ENCODE measurements at places on chromosomes 7 and 10.

DNA sequence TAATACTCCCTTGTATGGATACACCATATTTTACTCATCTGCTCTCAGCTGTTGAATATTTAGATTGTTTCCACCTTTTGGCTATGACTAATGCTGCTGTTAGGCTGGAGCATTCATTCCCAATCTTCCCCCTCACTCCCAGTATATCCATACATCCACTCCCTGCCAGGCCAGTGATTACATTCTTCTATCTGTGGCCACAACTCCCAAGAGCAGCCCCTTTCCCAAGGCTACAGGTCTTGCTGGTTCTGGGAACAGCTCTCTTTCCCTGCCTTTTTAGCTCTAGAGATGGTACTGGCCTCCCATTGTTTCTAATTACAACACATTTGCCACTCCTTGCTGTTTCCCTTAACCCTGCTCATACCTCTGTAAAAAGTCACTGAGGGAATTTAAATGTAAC lies 28.2 kb downstream of the SFR1 start:
- no peak for DNase-seq

GRCh38 chr10:123552760-123553554 lies 113.2 kb upstream of the GPR26 start:
- no peak for DNase-seq

GRCh38 chr7:75870557-75871161 lies 8.2 kb upstream of the RHBDD2 start:
- no peak for DNase-seq

- DNase-seq: no peak
Observed at GRCh38 chr7:99252166-99252895, 20.3 kb upstream of the MYH16 start.

GRCh38 chr10:119360181-119360921 lies 153.0 kb downstream of the GRK5 start:
- no peak for DNase-seq

GRCh38 chr7:31513790-31514189 lies at the start of gene ITPRID1:
ITPRID1 (plus strand) TSS chr7:31514090; CDS start chr7:31553025, 38,935 bp downstream.
- no peak for DNase-seq

- DNase-seq: no peak
Observed at GRCh38 chr7:95986178-95986764, 213.9 kb downstream of the DYNC1I1 start.

GRCh38 chr10:126926568-126926967 lies 21.3 kb downstream of the DOCK1 start:
- no peak for DNase-seq

GRCh38 chr7:73809467-73809951 lies 21.3 kb upstream of the CLDN4 start:
- DNase-seq: no peak

GRCh38 chr7:21076574-21076973 lies 289.9 kb upstream of the SP8 start:
- DNase-seq: no peak

GRCh38 chr10:88159127-88159829 lies 295.9 kb downstream of the PTEN start:
- no peak for DNase-seq

DNA sequence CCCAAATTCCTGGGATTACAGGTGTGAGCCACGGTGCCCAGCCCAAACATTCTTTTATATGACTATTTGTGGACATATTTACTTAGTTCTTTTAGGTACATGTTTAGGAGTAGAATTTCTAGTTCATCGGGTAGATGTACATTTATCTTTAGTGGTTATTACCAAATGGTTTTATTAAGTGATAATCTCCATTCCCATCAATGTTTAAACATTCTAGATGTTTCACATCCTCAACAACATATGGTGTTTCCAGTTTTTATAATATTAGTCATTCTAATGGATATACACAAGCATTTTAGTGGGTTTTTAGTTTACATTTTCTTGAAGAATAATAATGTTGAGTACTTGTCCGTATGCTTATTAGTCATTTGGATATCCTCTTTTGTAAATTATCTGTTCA lies 131.7 kb downstream of the RTKN2 start:
- DNase-seq: no peak

- no peak for DNase-seq
Observed at GRCh38 chr7:21565614-21566013, 22.8 kb downstream of the DNAH11 start.

DNA sequence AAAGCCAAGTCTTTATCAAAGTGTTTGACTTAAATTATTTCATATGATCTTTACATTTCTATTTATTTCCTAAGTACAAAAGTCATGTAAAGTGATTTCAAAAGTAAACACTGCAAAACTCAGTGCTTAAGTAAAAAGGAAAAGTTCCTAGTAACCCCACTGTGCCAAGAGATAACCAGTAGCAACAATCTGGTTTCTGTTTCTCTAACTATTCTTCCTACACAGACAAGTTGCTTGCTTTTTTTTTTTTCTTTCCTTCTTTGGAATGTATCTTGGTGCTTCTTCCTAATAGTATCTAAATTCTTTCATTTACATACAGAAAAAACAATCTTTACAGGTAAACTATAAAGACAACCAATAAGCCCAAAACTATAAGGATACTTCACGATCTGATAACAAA lies 3.1 kb downstream of the JCAD start:
- no peak for DNase-seq

GRCh38 chr10:29811751-29812427 lies 177.1 kb upstream of the SVIL start:
- no peak for DNase-seq

DNA sequence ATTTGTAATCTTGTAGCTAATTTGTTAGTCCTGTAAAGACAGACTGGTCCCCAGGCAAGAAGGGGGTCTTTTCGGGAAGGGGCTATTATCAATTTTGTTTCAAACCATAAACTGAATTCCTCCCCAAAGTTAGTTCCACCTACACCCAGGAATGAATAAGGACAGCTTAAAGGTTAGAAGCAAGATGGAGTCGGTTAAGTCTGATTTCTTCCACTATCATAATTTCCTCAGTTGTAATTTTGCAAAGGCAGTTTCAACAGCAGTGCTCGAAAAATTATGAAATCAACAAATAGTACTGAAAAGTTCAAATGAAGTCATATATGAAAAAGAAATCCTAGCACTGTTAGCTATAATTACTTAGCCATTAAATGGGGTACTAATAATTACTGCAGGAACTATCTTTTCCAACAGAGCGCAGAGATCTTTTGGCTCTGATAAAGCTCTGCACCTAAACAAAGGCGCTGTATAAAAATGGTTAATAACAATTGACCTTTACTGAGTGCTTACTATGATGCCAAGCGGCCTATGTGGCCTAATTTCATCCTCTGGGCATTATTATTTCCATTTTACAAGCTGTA lies 756 bp upstream of the SEC24C start:
- DNase-seq: no peak

DNA sequence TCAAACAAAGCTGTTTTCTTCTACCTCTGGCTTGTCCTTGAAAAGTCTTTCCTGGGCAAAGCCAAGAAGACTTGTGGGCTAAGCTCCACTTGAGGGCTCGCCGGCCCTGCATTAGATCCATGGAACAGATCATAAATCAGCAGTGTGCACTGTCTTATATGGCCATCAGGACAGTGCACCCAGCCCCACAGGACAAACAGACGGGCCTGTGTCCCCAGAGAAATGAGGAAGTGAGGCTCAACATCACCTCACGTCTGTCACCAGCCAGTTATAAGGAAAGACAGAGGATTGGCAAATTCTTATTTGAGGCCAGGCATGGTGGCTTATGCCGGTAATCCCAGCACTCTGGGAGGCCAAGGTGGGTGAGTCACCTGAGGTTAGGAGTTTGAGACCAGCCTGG lies 12.3 kb upstream of the IFT22 start:
- DNase-seq: no peak

- no peak for DNase-seq
Observed at GRCh38 chr7:128831994-128832879, 2.0 kb downstream of the FLNC start.

GRCh38 chr10:11810313-11810766 lies 12.8 kb upstream of the PROSER2 start:
- DNase-seq: no peak

DNA sequence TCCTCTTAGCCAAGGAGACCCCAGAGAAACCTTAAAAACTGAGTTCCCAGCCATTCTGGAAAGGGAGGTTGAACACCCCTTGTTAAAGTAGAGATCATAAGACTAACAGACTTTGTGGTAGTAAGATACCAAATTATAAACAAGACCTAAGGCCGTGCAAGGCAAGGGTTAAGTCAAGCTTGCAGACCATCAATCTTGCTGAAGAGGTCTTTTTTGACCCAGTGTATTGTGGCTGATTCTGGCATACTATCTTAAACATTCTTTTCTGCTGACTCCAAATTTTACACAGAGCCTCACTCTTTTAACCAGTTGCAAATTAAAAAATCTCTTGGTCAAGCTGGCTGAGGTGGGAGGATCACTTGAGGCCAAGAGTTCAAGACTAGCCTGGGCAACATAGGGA lies 1.2 kb upstream of the TBRG4 start:
- no peak for DNase-seq

- no peak for DNase-seq
Observed at GRCh38 chr10:14773551-14774213, 1.0 kb downstream of the FAM107B start.

- DNase-seq: no peak
Observed at GRCh38 chr10:11234857-11235531, 217.3 kb downstream of the CELF2 start.

DNA sequence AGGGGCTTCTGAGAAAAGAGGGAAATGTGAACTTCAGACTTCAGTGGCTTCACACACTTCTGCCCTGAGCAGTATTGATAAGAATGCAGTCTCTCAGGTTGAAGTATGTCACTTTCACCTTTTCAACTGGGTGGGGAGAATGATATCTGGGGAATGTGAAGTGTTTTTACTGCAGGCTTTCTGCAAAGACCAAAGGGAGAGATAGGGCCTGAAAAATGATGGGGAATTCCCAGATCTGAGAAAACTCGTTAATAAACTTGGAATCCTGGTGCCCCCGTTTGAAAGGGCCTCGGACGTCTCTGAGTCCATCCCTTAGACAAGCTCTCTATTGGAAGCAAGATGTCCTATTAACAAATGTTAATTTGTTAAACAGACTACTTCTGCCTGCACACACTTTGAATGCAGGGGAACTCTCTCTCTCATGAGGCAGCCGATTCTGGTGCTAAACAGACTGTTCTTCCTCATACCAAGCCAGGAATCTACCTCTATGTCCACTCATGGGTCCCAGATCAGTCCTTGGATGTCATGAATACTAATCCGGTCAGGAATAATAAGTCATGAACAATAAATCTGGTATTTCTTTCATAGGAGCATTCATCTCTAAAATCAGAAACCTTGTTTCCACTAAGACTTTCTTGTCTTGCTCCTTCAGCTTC lies 193.6 kb downstream of the JCAD start:
- DNase-seq: no peak

DNA sequence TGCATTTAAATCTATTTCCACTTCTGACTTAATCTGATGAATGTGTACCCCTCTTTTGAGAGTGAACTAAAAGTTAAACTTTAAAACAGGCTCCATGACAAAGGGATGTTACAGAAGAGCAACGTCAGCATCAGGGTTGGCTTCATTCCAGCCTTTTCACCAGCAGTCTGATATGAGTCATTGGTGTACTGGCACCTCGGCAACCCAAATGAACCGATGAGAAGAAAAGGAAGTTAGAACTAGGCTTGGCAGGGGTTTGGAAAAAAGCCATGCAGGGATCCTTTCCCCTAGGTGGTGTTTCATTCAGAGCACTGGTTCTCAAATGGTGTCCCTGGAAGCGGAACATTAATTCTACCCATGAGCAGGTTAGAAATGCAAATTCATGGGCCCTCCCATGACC lies 53.6 kb downstream of the SEC61G start:
- DNase-seq: no peak

DNA sequence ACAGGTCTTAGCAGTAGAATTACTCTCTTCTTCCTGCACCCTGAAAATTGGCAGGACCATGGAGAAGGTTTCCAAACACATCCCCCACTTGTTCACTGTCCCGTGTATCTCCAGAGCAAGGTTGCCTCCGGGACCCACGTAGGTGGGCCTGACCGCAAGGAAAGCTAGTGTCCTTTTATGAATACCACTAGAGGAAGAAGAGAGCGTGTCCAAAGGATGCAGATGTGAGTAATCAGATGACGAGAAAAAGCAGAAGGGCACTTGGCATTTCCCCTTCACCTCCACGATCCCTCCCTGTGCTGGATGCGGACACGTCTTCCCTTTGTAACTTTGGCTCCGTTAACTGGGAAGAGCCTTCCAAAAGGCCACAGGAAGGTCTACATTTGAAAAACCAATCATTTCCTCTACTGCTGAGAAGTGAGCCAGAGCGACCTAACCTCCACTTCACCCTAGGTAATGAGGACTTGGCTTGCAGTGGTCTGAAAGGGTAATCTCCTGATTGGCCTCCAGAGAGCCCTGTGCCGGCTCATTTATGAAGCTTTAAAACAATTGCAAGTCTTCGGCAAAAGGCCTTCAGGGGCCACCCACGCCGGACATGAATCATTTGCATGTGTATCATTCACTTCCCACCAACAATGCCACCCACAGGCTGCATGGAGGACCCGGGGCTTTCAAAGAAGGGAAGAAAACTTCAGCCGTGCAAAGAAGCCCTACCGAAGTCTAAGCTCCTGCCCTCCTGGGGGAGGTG lies 55.4 kb downstream of the LYZL1 start:
- no peak for DNase-seq

DNA sequence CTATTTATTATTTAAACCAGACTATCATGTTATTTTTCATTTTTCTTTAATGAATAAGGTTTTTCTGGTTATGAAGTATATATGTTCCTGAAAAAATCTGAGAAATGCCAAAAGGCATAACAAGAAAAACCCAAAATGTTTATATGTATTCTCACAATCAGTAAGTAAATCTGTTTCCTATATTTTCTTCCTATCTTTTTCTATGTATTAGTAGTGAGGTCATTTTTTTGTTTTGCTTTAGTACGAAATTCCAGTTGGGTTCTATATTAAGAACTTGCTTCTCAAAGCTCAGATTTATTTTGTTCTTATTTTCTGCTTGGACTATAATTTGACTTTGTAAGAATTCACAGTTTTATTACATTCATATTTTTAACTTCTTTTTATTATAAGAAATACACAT lies 287.5 kb upstream of the NFE2L3 start:
- no peak for DNase-seq

DNA sequence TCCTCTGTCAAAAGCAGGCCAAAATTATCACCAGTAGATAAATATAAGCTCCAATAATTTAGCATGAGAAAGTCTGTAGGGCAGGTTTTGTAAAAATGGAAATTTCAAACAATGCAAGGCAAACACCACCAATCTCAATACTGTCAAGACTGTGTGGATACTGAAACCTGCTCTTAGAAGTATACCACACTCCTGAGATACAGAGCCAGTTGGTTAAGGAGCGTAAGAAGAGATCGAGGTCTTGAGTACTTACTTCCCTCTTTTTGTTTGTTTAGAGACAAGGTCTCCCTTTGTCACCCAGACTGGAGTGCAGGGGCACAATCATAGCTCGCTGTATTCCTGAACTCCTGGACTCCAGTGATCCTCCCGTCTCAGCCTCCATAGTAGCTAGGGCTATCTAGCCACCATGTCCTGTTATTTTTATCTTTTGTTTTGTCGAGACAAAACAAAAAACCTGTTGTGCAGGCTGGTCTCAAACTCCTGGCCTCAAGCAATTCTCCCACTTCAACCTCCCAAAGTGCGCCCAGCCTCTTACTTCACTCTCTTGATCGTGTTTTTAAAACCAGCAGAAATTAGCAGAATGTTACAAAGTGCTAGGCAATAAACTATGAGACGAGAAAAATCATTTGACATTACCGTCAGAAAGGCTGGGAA lies 205.7 kb downstream of the PARD3 start:
- DNase-seq: no peak
